Stimulated activated CD8-positive, alpha-beta memory T cell treated with anti-CD3 and anti-CD28 coated beads, Interleukin-12 subunit alpha, Interleukin-12 subunit beta, amount 100 ng/mL, for 4 hours (primary cell): ENCODE measurements at places on chromosomes 4 and X.

DNA sequence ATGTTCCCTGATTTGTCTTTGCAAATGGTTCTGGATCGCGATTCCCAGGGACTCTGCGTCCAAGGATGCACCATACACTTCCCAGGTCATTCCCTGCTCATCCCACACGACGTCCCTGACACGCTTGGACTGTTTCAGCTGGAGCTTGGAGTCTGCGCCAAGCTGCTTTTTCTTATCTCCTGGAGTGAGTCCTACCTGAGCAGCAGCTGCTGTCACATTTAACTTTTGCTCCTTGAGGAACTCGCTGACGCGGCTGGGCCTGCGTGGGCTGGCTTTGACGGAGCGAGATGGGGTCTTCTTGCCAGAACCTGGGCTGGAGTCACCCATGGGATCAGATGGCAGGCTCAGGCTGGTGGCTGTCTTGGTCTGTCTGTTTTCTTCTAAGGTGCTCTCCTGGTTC is 59.6 kb downstream of the GPRIN3 start:
- DNase-seq: no peak

GRCh38 chrX:97563531-97564133 is 679.9 kb downstream of the RPA4 start:
- no peak for DNase-seq

- DNase-seq: no peak
Measured at GRCh38 chr4:24473309-24473721, 111.0 kb downstream of the DHX15 start.

GRCh38 chr4:159278399-159278798 is 175.5 kb downstream of the RAPGEF2 start:
- no peak for DNase-seq

- DNase-seq: no peak
Measured at GRCh38 chr4:11111876-11112275, 316.8 kb downstream of the HS3ST1 start.

DNA sequence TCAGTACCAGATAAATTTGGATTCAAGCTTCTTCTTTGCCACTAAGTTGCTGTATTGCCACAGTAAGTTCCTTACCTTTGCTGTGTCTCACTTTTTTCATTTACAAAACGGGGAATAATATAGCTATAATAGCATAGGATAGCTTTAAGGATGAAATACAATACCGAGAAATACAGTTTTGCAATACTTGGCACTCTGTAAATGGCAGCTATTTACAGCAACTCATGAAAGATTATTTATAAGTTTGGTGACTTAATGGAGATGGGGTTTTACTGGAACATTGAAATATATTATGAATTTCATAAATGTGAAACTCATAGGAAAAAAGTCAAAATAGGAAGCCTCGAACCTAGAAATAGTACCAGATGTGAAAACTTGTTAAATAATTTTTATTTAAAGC is 27.6 kb downstream of the ANXA10 start:
- no peak for DNase-seq

GRCh38 chrX:133849676-133850075 is 135.7 kb downstream of the GPC3 start:
- no peak for DNase-seq

DNA sequence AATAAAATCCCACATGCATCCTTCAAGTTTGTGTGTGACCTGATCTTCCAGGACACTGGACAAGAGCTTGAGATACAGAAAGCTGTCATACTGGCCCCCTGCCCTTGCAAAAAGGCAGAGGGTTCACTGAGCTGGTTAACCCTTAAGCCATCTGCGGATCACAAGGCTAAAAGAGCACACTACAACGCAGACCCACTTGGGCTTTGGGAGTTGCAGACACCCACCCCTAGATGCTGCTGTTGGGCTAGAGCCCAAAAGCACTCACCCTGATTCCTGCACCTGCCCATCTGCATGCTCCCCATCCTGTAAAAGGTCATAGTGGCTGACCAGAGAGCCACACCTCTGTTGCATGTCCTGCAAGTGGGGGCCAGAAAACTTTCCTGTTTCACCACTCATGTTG is 51.1 kb downstream of the TXK start:
- no peak for DNase-seq

DNA sequence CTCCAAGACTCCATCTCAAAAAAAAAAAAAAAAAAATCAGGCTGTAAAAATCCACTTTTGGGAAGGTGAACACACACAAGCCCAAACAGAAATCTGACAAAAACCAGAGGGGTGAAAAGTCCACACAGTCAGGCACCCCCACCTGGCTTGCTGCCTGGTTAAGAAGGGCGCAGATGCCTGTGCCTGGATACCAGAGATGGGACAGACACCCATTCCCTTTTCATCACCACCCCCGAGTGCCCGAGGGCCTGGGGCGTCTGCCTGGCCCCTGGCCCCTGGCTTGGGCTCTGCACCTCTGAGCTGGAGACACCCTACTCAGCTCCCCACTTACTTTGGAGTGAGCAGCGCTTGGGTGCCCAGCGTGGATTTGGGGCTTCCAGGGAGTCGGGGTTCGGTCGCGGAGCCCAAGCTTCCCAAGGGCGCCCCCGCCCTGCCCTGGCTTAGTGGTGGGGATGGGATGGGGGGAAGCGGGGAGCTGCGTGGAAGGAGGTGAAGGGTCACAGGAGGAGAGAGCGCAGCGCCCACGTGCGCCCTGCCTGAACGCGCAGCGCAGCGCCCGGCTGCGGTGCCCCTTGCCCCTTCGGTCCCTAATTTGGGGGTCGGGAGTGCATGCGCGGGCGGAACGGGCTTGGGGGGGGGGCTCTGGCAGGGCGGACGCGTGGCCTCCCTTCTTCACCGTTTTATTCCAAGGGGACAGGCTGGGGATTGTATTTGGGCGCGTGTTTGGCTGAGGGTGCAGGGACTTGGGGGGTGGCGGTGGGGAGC is 11.3 kb downstream of the SHOX start:
- no peak for DNase-seq

- DNase-seq: no peak
Measured at GRCh38 chr4:147929746-147930145, 197.9 kb downstream of the ARHGAP10 start.

DNA sequence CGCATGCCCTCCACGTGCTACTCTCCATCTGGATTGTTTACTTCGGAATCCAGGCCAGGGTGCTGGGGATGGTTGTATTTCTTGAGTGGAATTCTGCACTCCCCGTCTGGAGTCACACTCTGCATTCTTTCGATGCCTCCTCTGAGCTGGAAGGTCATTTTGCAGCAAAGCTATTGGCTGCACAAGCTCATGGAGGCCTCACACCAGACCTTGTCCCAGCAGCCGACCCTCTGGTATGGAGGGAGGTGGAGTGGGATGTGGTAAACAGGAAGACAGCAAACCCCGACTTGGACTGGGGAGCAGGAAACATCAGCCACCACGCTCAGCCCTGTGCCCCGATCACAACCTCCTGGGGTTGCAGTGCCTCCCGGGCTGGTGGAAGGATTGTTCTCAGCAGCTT is 225.3 kb upstream of the LNX1 start:
- DNase-seq: no peak

- DNase-seq: no peak
Measured at GRCh38 chr4:80060804-80061203, 12.2 kb downstream of the ANTXR2 start.

GRCh38 chr4:105147553-105148161 is 981 bp downstream of the TET2 start:
- DNase-seq: no peak

DNA sequence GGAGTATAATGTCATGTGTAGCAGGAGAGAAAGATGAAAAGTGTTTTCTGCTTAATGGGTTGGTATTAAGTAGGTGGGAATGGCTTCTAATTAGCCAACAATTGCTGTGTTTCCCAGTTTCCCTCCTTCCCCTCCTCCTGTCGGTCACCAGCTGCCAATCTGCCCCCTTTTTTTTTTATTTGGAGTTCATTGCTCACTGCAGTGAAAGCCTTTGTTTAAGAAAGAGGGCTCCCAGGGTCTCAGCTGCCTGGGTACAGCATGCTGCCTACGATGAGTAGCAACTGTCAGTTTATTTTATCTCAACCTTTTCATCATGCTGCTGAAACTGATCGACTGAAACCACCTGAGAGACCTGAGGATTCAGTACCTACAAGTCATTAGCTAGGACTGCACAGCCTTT is 149.0 kb downstream of the POU4F2 start:
- no peak for DNase-seq

DNA sequence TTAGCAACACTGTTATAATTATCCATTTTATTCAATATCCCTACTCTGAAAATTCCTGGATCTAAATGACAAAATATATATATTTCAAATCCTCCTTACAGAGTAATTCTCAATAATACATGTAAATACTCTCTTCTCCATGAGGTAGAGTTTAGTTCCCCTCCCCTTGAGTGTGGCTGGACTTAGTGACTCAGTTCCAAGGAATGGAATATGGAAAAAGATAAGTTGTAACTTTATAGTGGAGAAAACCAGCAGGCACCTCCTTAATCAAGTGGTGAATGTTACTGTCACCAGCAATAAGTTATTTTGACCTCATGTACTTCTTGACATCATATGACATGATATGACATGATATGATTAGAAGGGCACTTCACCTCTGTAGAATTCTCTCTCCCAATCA is 302.0 kb downstream of the RAB28 start:
- no peak for DNase-seq

- no peak for DNase-seq
Measured at GRCh38 chr4:183130328-183131155, 31.5 kb downstream of the WWC2 start.

DNA sequence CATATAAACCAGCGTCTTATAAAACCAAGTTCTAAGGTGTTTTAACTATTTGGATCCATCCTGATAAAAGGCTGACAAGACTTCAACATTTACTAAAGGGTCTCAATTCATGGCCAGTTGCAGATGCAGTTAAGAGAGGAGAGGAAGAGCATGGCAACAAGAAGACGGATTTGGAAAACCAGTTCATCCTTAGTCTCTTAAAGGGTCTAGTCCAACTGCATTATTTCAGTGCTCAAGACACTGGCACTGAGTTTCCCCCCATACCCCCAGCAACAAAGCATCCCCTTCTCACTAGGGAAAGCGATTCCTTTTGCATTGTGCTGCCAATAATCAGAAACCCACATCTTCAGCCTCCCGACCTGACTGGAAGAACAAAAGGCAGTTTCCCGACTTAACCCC is 90.3 kb upstream of the TFDP3 start:
- no peak for DNase-seq

DNA sequence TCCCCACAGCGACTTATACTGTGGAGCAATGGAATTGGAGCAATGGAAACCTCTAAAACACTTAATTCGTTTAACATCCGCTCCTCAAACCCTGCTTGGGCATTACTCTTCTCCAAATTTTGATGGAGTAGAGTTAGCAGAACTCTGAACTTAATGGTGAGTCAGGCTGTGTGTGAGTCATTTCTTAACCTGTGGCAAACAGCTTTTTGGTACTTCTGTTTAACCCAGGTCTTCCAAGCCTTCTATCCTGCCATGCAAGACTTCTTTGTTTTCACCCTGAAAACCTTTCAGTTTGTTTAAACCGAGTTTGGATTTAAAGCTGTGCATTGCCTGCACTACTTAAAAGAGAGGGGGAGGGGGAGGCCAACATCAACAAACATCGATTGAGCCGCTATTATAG is 3.6 kb upstream of the AMOT start:
- no peak for DNase-seq

DNA sequence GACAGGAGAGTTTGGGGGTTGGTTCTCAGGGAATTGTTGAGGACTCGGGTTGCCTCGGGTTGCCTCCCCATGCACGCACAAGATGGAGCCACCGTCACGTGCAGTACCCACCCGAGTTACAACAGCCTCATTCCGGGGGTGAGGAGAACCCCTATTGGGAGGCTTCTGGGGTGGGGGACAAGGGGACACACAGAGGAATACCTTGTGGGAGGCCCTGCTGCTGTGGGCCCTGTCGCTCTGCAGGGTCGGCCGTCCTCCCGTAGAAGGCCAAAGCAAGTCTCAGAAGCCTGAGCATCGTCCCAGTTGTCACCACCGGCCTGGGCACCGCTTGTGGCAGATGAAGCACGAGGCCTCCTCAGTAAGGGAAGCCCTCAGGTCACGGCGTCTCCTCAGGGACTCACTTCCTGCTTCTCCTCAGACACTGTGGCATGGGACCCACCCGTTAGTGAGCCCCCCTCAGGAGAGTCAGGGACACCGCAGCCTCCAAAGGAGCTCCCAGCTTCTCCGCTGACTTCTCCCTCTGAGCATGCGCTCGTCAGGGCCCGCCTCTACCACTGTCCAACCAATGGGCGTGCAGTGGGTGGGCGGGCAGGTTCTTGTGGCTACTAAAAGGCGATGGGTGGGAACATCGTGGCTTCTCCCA is at the start of gene CT55:
Gene CT55 (minus strand): TSS at position 522 of the 643 bp plus-strand sequence. CDS start 227 bp downstream, at position 295.
- DNase-seq: no peak

DNA sequence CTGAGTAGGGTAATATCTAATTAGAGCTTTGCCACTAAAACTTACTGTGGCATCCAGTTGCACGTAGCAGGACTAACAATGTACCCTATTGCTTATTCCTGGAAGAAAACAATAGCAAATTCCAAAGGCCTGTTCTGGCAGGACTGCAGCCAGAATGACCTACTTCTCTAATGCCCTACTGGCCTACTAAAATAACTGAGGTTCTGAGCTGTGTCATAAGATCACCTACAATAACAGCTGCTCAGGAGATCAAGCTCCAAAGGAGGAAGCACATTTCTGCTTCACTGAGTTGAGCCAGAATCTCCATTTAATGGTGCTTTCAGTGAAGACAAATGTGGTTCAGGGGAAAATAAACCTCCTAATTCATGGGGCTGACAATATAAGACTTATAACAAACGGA is 42.2 kb upstream of the CXCL8 start:
- no peak for DNase-seq
